Fibroblast of mammary gland (primary cell): ENCODE measurements at places on chromosomes 5 and 9.

GRCh38 chr9:133354766-133355165 lies 1.5 kb downstream of the SURF1 start:
- no peak for DNase-seq

DNA sequence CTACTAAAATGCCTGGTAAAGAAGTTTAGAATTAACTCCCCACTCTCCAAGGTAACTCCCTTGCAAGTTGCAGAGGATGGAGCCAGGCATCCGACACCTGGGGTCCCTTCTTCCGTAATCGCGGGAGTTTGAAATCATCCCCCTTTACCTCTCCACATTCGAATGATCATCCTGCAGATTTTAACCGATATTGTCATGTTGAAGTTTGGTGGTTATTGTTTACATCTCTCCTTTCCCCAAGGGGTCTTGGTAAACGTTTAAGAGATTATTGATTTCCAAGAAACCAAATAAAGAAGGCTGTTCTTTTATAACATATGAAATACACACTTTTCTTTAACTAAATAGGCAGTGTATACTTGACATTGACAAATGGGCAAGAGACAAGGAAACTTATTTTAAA lies 26.7 kb downstream of the NR2F1 start:
- DNase-seq: no peak

GRCh38 chr9:137477778-137478612 lies 18.9 kb upstream of the NSMF start:
- DNase-seq: no peak

- DNase-seq: peak; percentile 87
Observed at GRCh38 chr5:136007271-136007670, 21.5 kb upstream of the TGFBI start.

DNA sequence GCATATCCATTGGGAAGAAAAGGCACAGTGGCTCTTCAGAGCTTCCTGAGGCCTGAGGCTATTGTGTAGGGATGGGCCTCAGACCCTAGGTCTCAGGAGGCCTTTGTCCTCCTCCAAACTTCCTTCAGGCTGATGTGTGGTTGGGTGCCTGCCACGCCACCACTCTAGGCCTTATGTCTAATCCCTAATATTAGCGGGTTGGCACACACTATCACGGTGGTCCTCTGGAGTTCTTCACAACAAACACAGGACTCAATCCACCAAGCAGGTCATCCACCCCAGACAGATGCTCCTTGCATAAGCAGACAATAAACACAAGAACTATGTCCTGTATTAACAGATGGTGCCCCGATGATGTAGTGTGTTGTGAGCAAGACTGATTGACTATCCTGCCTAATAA lies 31.0 kb upstream of the FSTL4 start:
- no peak for DNase-seq

- DNase-seq: no peak
Observed at GRCh38 chr9:13979941-13980318, 334.0 kb downstream of the NFIB start.

- DNase-seq: no peak
Observed at GRCh38 chr5:174937201-174938123, 213.1 kb downstream of the MSX2 start.
